Stomach (tissue), 19 donors: ENCODE measurements at places on chromosomes 4 and X.
A peak's percentile ranks its signal among the peaks of the same experiment; 100 is the strongest.

DNA sequence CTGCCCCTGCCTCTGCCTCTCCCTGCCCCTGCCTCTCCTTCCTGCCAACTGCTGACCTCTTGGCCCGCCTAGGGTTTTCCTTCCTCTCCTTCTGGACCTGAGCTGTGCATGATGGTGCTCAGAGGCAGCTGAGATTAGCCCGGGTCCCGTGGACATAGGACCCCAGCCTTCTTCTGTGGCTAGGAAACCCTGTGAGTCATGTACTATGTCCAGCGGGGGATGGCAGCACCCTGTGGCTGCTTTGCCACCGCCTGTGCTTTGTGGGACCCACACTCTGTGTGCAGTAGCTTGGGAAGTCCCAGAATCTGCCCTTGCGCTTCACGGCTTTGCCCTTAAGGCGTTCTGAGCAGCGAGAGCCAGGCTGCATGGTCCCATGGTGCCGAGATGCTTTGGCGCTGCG lies 105.5 kb upstream of the PSAPL1 start:
- no peak for DNase-seq

GRCh38 chrX:41259516-41259915 lies 74.4 kb upstream of the DDX3X start:
- peak; percentile 30 for DNase-seq

- no peak for DNase-seq
These were observed 219.0 kb upstream of the PSAPL1 start for GRCh38 chr4:7653510-7654369.

- no peak for DNase-seq
These were observed 104.0 kb upstream of the H2AZ1 start for GRCh38 chr4:100054071-100054470.

DNA sequence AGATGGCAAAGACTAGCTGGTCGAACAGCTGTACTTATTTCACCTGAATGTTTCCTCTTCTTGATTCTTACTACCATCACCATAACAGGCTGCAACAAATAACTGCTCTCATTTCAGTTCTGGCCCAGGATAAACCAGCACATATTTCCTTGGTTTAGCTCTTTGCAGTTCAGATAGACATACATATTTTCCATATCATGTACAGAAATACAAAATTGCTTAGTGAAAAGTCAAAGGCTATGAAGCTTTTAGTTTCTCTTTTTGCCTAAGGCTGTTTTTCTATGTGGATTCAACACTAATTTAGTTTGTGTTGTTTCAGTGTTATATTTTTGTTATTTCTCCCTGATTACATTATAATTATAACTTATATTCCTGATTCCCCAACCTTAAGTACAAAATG lies 103.6 kb upstream of the BMP3 start:
- no peak for DNase-seq

- DNase-seq, result no peak
These were observed 77.4 kb downstream of the ANKRD17 start for GRCh38 chr4:73181231-73181630.

DNA sequence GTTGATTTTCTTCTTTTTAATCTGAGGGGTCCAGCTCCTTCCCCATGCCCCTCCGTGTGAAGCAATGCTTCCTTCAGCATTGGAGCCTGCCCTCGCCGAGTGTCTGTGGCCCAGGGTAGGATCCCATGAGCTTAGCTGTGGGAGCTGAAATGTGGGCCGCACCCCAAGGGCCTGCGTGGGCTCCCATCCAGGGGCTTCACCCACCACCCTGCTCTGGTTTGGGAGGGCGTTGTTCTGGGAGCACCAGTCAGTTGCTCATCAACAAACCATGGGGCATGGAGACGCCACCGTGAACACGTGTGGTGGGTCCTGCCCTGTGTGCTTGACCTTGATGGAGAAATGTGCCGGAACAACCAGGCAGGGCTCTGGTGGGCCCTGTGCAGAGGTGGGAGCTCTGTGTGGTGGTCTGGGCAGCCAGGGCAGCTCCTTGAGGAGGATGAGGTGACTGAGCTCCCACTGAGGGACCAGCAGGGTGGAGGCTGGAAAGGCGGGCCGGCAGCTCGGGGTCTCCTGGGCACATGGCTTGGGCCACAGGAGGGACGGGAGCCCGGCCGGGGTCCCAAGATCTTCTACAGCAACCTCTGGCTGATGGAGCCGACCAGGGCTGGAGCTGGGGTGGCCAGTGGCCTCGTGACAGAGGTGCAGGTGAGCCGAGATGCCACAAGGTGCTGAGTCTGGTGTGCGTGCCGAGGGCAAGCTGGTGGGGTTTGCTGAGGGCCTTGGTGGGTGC lies 39.6 kb upstream of the NKX1-1 start:
- no peak for DNase-seq

- no peak for DNase-seq
These were observed 745.9 kb downstream of the RPA4 start for GRCh38 chrX:97629597-97629985.

DNA sequence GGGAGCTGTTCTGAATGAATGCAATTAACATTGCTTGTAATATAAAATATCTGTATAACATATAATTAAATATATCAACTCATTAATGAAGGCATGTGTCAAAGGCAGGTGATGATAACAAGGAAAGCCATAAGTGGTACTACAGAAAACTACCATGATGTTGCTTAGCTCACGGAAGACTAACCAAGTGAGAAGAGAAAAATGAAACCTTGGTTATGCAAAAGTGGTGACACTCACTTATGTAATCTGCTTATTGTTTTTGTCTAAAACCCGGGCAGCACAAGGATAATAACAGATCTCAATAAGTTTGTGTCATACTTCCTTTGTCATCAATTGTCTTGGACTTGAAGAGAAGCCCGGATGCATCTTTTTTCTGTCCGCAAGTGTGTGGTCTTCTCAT lies 156.4 kb downstream of the HS6ST2 start:
- DNase-seq, result no peak

GRCh38 chrX:130561930-130562329 lies 160.1 kb downstream of the RBMX2 start:
- DNase-seq, result no peak

GRCh38 chrX:108426262-108426661 lies 12.0 kb downstream of the COL4A6 start:
- no peak for DNase-seq

DNA sequence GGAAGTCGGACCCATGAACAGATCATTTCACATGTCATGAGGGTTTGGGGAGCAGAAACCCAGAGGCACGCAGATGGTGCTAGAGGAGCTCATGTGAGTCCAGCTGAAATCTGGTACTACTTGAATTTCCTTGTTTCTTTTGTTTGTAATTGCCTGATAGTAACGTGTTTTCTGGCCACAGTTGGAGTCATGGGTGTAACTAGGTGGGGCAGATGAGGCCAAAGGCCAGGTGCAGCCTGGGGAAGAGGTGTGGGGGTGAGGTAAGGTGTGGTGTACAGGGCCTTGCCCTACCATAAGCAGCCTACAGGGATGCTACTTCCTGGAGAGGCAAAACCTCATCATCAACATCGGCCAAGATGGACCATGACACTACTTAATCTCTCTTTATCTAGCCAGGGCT lies 271.4 kb downstream of the PTTG2 start:
- peak; percentile 45 for DNase-seq

GRCh38 chr4:41670982-41671381 lies 77.5 kb downstream of the PHOX2B start:
- no peak for DNase-seq

DNA sequence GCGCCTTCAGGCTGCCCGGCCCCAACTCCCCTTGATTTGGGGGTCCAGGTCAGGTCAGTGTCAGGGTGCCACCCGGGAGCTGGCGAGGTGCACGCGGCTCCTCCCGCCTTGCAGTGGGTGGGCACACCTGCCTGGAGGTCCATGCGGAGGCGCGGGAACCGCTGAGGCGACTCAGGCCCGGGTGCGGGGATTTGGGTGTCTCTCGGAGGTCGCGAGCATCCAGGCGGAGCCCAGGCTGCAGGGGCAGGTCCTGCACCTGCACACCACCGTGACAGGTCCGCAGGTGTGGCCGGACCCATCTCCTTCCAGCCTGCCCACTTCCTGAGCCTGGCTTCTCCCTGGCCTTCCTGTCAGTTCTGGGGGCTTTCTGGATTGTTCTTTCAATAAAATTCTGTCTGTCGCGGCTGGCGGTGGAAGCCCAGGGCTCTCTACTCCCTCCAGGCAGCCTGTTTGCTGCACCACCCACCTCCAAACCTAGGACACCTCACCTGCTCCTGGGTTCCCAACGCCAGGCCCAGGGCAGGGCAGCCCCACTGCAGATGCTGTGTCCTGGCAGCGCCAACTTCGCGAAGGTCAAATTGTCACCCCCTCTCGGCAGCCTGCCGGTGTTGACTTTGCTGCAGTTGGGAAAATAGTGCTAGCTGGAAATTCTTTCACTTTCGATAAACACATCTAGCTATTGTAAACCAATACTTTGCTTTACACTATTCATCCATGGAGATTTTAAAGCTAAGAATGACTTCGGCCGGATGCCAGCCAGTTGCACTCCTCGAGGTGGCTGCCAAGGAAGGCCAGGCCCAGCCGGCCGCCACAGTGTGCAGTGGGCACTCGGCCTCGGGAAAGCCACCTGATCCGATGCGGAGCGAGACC lies 35.9 kb downstream of the FGFRL1 start:
- peak; percentile 85 for DNase-seq
